ENCODE measurements at places on chromosomes 6 and 20.
A peak's percentile ranks its signal among the peaks of the same experiment; 100 is the strongest.

DNA sequence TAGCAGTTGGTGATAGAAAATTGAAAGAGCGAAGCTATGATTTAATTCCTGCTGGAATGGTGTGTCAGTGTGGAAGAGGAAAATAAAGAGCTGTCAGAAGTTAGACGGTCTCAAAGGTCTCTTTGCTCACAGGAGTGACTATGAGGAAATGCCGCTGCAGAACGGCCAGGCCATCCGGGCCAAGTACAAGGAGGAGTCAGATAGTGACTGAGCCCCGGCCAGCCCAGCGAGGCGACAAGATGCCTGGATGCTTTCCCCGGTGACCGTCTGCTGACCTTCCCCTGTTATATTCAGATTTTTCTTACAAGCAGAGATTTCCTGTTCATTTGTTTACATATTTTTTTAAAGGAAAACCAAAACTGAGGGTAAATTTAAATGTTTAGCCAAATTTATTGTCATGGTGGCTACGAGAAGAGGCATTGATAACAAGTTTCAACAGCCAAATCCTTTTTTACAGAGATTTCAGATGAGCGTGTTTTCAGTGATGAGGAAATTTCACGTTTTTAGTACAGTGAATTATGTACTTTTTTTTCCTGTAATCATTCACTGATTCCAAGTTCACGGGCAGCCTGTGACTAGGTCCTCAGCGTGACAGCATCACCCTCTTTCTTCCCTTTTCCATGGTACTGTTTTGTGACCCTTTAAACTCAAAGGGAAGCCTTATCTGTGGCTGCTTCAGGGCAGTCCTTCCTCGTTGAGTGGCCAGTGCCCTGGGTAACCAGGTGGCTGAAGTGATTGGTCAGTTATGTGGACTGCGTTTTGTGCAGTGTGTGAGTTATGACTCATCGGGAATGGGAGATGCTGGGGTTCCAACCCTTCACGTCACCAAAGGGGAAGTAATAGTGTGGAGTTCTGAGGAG lies 12.6 kb downstream of the DYNLT1 start:
- DNase-seq: peak; percentile 89

- DNase-seq: no peak
Measured at GRCh38 chr6:41536795-41537758, 9.1 kb upstream of the FOXP4 start.

DNA sequence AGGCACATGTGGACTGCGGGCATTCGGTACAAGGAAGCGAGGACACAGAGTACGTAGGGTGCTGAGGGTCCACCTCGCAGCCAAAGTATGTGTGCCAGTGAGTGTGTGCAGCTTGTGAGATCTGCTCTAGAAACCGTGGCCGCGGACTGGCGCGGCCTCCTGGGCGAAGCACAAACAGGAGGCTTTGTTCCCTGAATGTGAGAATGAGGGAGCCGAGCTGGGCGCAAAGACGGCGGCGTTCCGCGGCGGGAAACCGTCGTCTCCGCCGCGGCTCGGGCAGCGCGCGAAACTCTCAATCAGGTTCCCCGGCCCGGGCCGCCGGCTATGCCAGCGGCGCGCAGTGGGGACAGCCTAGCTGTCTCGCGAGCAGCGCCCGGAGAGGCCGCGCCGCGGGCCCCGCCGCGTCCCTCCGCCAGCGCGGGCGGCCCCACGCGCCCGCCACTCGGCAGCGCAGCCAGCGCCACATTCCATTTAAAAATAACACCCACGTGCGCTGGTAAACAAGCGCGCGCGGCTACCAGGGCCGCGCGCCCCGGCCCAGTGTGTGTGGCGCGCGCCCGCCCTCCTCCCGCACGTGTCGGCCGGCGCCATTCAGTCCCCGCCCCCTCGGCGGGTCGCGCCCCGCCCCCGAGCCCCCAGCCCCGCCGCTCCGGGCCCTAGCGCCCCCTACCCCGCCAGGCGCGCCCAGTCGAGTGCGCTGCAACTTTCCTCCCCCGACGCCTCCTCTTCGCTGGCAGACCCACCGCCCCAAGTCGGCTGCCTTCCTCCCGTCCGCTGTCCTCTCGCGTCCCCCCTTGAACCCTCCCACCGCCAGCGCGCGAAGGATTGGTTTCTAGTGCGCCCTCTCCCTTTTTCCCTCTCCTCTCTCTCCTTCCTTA lies 3.0 kb upstream of the FOXO3 start:
- no peak for DNase-seq

- DNase-seq: no peak
Measured at GRCh38 chr6:137269347-137269746, 50.2 kb upstream of the IFNGR1 start.

DNA sequence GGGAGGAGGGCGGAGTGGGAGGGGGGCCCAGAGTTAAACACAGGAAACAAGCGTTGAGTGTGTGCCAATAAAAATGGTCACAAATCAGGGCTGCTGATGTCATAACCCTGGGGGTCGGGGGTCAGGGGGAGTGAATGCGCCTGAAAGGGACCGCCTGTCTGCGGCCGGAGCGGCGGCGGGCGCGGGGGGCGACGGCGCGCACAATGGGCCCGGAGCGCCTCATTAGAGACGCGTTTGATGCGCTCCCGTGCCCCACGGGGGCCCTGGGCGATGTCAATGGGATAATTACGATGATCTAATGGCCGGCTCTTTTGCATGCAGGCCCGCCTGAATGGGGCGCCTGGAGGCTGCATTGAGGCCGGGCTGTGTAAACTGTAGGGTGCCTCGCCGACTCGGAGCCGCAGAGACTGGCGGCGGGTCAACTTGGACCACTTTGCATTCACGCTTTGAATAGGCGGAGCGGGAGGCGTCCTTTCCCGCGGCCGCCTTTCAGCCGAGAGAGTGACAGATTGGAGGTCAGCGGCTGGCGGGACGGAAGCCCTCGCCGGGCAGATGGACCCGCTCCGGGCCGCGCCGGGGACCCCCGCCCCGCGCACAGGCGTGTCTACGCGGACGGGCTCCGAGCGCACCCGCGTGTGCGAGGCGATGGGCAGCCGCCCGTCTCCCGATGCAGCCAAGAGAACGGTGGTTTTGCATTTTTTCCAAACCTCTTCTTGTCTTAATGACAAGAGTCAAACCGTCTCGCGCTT lies 296.1 kb downstream of the TFAP2C start:
- no peak for DNase-seq

- no peak for DNase-seq
Measured at GRCh38 chr20:42041000-42041565, 422.9 kb upstream of the CHD6 start.

GRCh38 chr6:42788671-42789070 lies 6.8 kb downstream of the BICRAL start:
- DNase-seq: no peak

DNA sequence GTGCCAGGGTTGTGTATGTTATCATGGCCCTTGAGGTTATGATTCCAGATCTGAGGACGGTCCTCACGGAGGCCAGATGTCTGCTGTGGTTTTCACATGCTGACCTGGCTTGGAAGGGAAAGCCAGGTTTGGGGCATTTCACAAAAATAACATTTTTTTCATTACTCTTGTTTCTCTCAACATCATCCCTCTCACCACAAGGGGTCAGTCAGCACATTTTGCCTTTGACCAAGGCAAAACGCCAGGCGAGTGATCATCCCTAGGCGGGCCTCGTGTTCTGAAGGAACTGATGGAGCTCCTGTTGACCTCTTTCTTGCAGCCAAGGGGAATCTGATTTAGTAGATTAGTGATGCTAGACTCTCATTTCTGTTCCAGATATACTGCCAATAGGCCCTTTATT lies 133.5 kb downstream of the TBC1D7 start:
- no peak for DNase-seq

DNA sequence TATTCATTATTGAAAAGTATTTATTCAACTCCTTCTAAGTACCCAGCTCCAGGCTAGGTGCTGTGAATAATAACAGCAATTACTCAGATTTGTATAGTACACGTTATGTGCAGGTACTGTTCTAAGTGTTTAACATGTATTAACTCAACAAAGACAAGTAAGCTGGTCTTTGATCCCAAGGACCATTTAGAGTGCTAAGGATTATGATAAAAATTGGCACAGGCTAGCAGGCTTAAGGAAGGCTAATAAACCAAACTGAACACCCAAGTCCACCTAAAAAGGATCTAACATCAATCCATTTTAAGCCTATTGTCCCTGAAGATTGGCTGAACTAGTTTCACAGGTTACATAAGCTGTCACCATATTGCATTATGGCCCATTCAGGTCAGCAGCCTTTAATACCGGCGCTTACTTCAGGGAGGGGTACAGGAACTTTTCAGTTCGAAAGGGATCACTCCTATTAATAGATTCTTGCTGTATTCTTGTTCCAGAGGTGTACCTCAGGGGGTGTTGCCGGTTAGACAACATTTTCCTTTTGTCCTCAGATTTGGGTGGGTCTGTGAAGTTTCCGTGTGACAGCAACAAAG lies 99.0 kb upstream of the GMDS start:
- no peak for DNase-seq

DNA sequence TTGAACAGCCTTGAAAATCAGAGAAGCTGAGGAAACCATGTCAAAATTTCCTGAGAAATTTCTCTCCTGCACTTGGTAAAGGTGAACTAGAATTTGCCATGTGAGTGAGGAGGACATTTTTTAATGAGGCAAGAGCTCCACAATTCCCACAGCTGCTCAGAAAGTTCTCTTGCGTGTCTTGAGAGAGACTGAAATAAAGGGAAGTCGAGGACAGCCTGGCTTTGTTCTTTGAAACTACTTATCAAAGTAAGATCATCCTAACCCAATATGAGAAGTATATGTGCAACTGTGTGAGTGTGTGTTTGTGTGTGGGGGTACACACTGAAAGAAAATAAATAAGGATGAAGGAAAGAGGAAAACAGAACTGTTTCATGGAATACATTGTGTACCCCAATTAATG lies 163.4 kb downstream of the SLC24A3 start:
- DNase-seq: no peak

GRCh38 chr20:38294076-38294591 lies 9.8 kb upstream of the BPI start:
- DNase-seq: no peak

DNA sequence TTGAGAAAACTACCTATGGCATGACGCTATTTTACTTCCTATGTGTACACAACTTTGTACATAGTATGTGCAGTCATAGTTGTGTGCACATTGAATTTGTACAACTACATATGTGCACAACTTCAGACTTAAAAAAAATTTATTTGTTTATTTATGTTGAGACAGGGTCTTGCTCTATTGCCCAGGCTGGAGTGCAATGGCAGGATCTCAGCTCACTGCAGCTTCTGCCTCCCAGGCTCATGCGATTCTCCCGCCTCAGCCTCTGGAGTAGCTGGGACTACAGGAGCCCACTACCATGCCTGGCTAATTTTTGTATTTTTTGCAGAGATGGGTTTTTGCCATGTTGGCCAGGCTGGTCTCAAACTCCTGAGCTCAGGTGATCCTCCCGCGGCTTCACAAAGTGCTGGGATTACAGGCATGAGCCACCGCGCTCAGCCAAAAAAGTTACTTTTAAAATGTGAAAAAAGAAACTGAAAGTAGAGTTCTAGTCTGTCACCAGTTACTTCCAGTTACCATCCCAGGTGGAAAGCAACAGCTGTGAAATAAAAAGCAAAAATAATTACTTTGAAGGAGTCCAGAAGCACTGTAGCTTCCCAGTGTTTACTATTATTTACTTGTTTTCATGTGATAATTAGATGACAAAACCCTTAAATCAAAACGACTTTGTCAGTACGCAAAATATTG lies 1.7 kb upstream of the ZKSCAN8 start:
- DNase-seq: no peak

GRCh38 chr6:11226005-11226404 lies 6.5 kb downstream of the NEDD9 start:
- DNase-seq: no peak

DNA sequence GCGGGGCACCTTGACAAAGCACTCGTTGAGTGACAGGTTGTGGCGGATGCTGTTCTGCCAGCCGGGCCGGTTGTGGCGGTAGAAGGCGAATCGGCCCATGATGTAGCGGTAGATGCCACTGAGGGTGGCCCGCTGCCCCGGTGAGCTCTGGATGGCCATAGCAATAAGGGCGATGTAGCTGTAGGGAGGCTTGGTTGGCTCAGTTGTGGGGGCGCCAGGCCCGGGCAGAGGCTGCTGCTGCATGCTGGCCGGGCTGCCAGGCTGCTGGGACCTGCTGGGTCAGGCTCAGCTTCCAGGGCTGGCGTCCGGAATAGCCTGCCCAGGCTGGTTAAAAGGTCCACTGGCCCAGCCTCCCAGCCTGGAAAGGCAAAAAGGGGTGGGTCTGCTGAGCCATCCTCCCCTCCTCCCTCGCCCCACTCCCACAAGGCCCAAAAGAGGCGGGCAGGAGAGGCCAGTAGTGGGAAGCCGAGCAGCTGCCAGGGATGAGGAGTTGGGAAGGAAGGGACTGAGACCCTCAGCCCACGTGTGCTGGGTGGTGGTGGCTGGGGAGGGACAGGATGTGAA lies at the start of gene FOXS1:
TSS of gene FOXS1 (minus strand) at position 305 of the 564 bp plus-strand sequence. CDS start at position 243, 62 bp downstream.
- no peak for DNase-seq

DNA sequence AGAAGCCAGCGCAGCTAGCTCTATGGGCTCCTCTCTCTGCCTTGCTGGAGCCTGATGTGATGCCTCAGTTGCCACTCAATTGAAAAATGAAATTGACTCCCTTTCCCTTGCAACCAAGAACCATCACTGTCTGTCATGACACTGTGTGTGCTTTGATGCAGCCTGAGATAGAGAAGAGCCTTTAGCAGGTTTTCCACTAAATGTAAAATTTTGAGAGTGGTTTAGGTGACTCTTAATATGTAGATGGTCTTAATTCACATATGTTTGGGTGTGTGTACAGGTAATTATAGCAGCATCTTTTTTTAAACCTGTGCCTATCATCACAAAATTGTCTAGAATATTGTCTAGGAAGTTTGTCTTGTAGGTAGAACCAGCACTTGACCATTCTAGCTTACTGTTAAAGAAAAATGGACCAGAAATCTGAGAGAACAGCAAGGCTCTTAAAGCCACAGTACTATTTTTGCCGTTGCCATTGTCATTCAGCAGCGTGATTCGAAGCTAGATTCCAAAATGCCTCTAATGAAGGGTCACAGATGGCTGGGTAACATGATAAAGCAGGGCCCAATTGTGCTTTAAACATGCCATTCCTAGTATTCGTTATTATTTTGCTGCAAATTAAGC lies 1.3 kb downstream of the ARFGEF3 start:
- DNase-seq: no peak

GRCh38 chr6:144349690-144350527 lies 64.8 kb downstream of the UTRN start:
- no peak for DNase-seq

GRCh38 chr6:159760602-159761057 lies 1.2 kb upstream of the ACAT2 start:
- DNase-seq: no peak

DNA sequence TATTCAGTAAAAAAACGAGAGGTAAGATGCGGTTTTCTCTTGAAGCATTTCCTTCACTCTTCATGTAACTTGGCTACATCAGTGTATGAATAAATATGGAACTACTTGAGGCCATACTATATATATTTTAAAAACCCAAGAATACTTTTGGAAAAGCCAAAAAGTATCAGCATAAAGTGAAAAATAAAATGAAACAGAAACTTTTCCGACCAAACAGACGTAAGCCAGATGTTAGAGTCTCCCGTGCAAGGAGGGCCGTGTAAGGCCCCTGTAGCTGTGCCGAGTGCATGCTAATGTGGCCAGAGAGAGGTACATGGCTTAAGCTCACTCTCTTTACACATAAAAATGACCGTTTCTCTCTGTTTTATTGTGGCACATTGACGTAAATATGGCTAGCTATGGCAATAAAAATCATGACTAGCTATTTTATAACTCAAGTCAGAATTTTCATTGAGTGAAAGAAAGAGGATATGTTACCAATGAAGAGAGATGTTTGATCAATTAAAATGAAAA lies 140.1 kb upstream of the GMDS start:
- no peak for DNase-seq

Data from vagina (tissue), 2 donors.